ENCODE measurements at places on chromosomes 7 and 10.

- DNase-seq, result no peak
These were observed 118.0 kb upstream of the PITRM1 start for GRCh38 chr10:3290550-3290949.

DNA sequence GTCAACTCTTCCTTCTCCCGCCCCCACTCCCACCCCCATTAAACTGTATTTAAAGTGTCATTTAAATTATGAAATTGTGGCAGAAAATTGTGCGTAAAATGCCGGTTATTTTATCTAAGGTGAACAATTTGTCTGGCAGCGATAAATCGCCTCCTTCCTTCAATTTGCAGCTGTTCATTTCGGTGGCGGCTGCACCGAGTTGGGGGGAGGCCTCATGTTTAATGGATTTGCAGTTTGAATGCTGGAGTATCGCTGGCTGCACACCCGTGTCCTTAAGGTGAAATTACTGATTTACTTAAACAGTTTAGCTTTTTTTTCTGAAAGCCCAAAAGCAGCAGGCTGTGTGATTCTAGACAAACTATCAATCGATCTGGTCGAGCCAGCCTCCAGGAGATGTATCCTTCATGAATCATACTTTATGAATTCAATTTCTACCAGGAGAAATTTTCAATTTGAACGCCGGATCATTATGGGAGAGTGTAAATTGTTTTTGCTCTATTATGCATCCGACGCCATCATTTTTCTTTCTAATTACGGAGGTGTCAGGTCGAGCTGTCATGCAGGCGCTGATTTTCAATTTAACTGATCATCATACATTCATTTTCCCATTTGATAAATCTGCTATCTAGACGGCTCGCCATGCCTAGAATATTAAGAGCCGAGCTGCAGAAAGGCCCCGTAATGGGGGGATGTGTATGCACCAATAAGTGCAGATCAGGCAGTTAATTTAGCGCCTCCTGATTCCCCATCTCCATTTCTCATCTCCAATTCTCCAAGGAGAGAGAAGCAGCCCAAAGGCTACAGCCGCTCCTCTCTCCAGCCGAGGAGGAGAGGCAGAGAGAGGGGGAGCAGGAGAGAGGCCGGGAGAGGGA is 6.5 kb downstream of the UNCX start:
- no peak for DNase-seq

GRCh38 chr7:8285155-8285554 is 23.2 kb upstream of the ICA1 start:
- DNase-seq, result no peak

DNA sequence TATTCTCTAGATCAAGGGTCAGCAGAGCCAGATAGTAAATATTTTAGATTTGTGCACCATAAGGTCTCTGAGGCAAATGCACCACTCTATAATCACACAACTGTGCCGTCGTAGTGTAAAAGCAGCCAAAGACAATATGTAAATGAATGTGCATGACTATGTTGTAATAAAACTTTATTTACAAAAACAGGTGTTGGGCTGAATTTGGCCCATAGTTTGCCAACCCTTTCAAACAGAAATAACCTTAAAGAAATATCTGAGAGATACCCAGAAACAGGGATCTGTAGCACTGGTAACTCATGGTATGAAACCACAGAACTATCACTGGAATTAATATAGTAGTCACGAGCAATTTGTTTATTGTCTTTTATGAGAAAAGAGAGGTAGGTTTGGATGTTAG is 86.0 kb downstream of the ARID5B start:
- DNase-seq, result no peak

DNA sequence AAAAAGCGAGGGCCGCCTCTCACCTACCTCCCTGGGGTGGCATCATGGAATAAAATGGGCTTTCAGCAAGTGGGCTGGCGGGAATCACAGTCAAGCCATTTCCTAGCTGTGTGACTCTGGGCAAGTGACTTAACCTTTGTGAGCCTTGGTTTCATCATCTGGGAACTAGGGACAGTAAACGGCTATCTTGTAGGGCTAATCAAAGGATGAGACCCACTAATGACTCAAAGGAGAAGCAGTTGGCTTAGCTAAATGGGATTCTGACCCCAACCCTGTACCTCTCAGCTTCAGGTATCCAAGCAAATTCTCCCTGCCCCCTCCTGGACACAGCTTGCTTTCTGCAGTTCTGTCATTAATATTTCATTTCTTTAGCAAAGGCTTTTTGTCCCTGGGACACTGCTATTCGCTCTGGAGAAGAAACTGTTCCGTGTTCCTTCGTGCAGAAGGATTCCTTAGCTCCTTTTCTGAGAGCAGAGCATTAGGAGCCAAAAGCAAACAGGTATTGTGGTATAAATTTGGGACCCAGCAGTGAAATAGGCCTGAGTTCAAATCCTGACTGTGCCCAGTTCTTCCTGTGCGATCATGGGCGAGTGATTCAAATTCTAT is 25.9 kb downstream of the TRIM8 start:
- no peak for DNase-seq

GRCh38 chr7:158958618-158959017 is 102.3 kb downstream of the DYNC2I1 start:
- no peak for DNase-seq

- DNase-seq, result peak; percentile 42
These were observed 7.3 kb downstream of the FGFBP3 start for GRCh38 chr10:91901784-91902677.

DNA sequence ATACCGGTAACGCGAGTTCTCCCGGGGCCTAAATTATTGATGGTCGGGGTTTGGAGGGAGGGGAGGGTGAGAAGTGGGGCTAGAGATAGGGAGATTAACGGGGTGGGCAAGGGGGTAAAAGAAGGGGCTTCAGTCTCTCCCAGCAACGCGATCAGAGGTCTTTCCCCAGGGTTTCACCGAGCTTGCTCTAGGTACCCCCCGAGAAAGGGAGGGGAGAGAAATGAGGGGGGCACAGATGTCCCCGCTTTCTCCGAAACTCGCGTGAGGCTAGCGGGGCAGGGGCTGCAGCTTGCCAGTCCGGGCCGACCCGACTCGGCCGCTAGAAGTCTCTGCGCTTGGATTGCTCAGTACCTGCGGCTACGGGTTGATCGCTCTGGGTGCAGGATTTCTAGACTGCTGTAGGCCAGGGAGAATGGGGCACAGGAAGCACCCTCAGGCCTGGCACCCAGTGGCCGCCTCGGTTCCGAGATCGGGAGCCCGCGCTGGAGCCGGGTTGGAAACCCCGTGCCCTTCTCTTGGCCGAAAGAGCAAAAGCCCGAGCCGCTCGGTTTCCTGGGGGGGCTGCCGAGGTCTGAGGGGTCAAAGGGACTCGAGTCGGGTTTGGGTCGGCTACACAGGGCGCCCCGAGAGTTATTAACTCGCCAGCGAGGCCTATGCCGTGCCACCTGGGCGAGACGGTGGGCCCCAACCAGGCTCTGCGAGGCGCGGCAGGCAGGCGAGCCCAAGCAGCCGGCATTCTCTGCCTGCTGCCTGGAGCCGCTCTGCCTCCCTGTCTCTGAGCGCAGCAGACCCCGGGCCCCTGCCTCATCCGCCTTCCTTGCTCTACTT is 3.1 kb downstream of the PAX2 start:
- DNase-seq, result no peak

DNA sequence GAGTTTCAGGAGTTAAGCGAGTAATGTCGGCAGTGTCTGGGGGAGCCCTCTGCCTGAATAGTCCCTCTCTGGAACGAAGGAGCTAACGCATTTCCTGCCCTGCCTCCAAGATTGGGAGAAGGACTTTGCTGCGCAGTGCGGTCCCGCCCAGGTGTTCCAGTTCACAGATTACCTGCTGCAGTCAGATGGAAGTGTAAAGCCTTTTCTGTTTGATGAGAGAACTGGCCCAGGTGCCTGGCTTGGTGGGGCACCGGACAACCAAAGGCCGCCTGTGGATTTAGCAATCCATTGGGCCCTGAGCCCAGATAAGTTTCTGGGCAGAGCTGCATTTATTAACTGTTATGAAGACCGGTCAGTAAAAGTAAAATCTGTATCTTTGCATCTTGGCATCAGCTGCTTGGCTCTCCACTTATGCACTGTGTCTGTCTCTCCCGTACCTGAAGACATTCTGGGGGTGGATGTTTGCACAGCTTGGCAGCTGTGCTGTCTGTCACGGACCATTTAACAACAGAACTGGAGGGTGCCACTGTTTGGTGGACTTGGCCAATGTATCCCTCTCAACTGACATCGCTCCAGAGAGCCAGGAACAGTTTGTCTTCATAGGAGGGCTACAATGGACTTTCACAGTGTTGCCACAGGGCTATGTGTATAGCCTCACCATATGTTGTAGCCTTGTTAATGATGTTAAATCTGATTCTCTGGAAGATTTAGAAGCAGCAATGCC is 654.7 kb upstream of the ZWINT start:
- DNase-seq, result no peak

GRCh38 chr10:15395935-15396334 is 24.8 kb upstream of the FAM171A1 start:
- no peak for DNase-seq

DNA sequence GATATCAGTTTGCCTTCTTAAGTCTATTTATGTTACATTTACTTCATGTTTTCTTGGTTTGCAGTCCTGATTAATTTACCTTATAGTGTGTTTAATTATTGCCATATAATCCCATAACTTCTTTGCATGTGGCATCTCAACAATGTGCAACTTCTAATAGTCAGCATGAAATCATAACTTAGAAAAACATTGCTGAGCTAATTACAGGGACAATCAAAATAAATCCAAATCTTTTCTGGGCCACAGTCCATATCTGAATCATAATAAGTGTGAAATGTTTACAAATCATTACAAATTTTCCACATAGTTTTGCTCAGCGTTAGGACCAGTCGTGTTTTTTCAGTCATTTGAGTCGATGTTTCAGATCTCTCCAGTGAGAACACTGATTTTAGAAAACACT is 29.1 kb upstream of the CABCOCO1 start:
- DNase-seq, result no peak

- no peak for DNase-seq
These were observed 36.3 kb upstream of the PDK4 start for GRCh38 chr7:95632609-95633008.

- DNase-seq, result no peak
These were observed 21.3 kb upstream of the HERPUD2 start for GRCh38 chr7:35716038-35716803.

GRCh38 chr10:28681291-28681763 is 4.0 kb downstream of the BAMBI start:
- DNase-seq, result no peak

DNA sequence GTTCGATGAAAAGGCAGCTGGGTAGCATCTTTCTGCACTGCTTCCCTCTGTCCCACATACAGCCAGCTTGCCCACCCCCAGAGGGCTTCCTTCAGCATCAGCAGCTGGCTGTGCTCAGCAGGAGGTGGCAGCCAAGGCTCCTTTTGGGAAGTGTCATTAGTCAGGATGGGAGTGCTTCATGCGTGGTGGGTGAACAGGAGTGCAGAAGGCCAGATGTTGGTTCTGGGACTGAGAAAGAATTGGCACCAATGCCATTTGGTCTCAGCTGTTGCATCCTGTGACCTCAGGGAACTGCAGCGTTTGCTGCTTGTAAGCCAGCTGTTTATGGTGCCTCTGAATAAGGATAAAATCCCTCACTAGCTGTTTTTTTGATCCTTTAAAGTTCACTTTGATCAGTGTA is 131.1 kb upstream of the SORCS3 start:
- DNase-seq, result no peak

DNA sequence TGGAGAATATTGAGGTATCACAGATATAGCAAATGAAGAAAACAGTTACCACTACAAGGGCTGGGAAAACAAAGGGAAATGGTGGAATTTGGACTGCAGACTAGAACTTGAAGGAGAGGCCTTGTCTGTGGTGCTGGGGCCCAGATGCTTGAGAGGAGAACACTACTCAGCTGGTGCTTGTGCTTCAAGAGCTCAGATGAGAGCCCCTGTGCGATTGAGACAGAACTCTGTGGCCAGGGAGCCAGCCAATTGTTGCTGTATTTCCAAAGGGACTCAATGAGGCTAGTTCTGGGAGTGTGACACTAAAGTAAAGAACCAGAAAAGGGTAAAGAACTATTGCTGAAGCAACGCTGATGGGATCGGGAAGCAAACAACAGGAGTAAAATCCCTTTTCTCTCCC is 406.5 kb upstream of the SEMA3D start:
- no peak for DNase-seq

- DNase-seq, result no peak
These were observed 19.8 kb upstream of the FAM133B start for GRCh38 chr7:92609921-92610518.

DNA sequence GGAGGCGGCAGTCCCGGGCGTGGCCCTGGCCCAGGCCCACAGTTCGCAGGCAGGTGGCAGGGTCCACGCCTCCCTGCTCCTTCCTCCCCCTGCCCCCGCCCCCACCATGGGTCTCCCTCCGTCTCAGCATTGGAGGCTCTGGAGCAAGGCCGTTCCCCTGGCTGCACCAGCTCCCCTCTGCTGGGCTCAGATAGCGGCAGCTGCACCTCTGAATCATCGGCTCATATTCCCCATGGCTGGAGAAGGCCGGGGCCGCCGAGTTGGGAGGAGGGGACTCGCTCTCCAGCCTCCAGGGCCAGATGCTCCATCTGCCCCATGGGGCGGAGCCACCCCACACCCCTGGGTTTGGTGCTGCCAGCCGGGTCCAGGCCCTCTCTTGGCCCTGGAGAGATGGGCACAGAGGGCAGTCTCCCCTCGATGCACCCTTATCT is 145.0 kb downstream of the ELFN1 start:
- DNase-seq, result no peak

- DNase-seq, result no peak
These were observed 217.6 kb upstream of the TMEM229A start for GRCh38 chr7:124250297-124251034.

DNA sequence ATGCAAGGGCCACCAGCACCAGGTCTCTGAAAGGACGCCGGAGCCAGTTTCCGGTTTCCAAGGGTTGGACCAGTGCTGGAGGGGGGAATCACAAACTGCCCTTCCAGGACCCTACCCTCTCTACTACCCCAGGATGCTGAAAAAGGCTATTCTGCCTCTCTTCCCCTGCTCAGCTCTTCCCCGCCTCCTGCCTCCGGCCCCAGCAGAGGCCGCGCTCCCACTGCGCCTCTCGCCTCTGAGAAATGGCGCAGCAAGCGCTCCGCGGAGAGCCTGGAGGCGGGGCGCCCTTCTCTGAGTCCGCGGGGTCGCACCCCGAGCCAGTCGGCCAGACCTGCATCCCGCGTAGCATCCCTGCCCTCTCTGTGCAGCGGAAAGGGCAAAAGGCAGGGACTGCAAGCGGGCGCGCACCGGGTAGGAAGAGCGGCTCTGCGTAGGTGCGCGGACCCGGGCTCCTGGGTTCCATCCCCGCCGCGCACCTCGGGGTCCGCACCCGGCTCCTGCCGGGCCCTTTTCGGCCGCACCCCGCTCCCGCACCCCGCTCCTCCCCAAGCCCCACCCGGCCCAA is 476 bp upstream of the RET start:
- DNase-seq, result no peak

- DNase-seq, result no peak
These were observed 6.3 kb upstream of the ZNF503 start for GRCh38 chr10:75407713-75408508.

DNA sequence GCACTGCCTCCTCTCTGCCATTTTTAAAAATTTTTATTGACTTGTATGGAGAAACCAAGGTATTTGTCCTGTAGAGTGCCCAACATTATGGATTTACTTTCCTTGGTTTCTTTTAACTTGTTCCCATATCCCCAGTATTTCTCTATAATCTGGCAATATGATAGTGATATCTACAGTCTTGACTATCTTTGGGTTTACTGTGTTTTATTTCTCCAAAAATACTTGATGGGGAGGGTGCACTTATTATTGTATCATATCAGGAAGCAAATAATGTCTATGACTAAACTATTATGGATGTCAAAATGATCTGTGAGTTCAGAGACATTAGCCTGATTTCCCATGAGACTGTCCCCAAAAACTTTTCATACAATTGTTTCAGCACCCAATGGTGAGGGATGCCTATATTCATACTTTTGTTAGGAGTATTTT is 6.6 kb downstream of the TFPI2 start:
- DNase-seq, result no peak

- DNase-seq, result no peak
These were observed 153.6 kb downstream of the ARHGAP21 start for GRCh38 chr10:24569828-24570657.

Measured in HCT116 (cell line).